ENCODE measurements at places on chromosomes 6 and 20. TPM values are rescaled to one million over a fixed set of nuclear protein-coding genes. Genes with fewer than 3 reads are reported as not detected.

GRCh38 chr6:106128981-106129781, 43.0 kb downstream of the PRDM1 start:
- DNase-seq: no peak

DNA sequence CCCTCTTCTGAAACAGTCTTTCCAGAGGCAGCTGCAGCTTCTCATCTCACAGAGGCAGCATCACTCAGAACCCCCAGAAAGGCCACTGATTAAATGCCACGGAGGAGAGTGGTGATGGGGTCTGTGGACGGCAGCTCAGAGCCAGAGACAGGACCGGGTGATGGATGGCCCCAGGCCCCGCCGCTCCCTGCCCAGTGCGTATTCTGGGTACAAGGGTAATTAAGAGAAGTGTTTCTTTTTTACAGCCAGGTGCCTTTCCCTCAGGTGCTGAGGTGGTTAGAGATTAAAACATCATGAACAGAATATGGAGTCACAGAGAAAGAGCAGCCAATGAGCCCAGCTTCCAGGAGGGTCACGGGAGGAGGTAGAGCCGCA, 434.5 kb downstream of the PREX1 start:
- DNase-seq: no peak

DNA sequence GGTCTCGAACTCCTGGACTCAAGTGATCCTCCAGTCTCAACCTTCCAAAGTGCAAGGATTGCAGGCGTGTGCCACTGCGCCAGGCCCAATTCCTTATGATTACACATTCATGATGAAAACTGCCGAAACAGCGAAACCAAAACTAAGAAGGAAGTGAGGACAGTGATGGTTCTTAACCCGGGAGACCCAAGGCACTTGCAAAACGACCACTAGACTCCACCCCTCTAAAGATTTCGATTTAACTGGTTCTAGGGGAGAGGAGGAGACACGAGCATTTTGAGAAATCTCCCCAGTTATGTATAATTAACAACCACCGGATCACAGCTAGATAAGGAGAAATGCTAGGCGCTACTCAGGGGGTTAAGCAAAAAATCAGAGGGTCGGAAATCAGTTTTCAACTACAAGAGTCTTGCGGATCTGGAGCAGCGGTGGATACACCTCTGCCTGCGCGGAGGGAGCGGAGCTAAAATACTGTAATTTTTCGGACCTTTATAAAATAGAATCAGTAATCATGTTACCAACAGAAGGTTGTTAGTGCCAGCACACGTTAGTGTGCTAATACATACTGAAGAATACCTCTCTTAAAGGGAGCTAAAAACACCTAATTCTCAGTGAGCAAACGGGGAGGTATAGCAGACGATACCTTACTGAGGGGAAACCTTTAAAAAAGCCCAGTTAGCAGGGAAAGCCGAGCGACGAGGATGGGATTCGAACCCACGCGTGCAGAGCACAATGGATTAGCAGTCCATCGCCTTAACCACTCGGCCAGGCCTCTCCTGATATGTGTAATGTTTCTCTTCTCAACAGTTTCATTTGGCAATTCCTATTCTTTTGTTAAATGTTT, 60.0 kb upstream of the BTN3A2 start:
- peak; percentile 74 for DNase-seq

Gene PTCHD4
- total RNA-seq: 0.74 TPM

Gene BPIFA2
- total RNA-seq: not detected

DNA sequence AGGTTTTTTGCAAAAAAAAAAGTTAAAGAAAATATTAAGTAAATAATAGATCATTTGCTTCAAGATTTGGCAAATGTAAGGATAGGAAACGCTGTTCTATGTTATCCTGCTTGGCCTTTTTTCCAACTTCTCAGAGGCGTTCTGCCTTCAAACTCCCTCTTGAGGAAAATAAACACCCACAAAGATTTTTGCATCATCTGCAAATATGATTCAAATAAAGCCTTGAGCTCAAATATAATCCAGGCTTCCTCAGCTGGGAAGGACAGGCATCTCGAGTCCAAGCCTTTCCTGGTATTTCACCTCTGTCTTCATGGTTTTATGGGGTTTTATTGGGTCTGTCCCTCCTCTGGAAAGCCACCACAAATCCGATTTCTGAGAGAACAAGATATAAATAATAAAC, 67.7 kb upstream of the PTPN1 start:
- DNase-seq: no peak

DNA sequence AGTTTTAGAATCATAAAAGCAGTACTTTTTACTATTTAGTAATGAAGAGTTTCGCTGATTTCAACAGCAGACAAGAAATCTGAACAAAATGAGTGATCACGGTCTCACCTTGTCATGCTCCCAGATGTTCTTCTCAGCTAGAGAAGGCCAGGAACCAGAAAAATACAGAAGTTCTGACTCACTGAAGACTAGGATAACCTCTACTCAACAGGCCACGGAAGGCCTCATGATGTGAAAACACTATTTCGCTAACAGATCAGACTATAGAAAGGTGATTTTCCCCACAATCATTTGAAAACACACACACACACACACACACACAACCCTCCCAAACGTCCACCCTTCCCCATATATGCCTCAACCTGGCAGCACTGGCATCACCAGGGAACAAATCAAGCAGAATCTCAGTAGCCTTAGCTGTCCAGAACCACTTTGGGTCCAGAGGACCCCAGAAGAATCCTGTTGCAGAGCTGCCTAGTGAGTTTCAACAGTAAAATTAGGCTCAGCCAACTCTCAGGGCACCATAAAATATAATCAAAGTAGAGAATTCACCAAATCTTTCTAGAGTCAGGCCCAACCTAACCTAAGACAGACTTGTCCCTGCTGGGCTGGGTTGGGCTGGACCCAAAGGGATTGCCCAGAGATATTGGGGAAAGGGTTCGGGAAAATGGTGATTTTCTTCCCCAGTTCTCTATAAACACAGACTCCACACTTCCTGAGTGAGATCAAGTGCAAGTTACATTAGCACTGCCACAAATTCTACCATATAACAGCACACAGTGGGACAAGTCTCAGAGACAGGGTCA, 7.9 kb downstream of the EXOC2 start:
- no peak for DNase-seq

DNA sequence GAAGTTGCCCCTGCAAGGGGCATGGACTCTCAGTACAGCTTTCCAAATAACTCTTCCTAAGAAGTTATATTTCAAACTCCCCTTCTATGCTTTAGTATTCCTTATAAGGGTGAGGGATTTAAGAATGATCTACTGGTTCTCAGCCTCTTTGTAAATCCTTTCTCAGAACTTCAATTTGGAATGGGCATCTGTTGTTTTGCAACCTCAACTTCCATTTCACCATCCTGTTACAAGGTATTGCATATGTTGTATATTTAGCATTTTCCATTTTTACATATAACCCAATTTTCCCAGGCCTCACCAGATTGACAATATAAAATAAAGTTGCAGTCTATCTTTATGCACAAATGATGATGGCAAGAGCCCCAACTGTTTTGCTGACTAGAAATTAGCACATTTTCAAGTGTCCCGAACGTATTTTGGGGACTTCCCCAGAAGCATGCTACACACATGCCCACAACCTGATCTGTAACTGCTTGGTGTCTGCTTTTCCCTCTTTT, 154.9 kb upstream of the CARMIL1 start:
- no peak for DNase-seq

GRCh38 chr6:133432021-133432989, 191.1 kb downstream of the EYA4 start:
- no peak for DNase-seq

Gene C20orf202
- 0.24 TPM for total RNA-seq

DNA sequence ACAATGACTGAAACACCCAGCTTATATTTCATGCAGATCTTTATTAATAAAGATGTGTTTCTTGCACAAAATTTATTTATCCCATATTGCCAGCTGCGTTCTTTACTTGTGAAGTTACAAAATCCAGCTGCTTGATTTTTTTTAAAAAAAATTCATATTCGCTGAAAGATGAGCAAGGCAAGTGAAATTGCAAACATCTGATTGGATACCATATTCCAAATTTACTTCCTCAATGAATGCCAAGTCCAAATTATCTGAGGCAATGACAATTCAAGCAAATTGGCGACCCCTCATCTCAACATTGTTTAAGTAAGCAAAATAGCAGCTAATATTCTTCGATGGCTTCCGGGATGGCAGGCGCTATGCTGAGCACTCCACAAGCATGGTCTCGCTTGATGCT, 37.7 kb downstream of the ZFP64 start:
- no peak for DNase-seq

GRCh38 chr6:137313928-137314855, 95.0 kb upstream of the IFNGR1 start:
- peak; percentile 80 for DNase-seq

Gene DAAM2
- 14.7 TPM for total RNA-seq

DNA sequence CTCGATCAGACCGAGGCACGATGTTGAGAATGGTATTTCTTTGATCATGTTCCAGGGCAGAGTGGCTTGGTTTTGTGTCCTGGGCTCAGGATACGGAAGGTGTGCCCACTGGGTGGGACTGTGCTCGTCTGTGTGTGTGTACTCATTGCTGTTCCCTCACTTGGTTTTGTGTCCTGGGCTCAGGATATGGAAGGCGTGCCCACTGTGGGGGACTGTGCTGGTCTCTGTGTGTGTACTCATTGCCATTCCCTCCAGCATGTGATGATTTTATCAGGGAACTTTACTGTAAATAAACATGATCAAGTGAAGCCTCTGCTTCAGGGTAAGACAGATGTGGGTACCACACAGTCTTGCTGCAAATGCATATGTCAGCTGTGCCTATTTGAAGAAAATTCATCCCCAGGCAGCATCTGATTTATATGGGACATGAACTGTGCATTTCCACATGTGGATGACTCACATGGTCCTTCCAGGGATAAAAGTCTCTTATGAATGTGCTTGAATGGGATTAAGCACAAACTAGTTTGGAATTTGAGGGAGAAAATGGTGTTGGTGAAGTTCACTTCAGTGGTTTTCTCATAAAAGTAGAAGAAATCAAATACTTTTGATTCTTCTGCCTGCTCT, 274.3 kb downstream of the QKI start:
- DNase-seq: no peak

DNA sequence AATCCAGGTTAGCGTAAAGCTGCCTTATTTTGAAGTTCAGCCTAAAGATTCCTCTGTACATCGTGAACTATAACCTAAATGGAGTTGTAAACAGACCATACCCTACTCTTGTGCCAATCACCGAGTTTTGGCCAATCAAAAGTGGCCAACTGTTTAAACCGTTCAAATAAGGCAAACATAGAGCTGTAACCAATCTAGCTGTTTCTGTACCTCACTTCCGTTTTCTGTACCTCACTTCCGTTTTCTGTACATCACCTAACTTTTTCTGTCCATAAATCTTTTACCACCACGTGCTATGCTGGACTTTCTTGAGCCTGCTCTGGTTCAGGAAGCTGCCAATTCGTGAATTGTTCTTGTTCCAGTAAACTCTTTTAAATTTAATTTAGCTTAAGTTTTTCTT, 39.7 kb downstream of the LBP start:
- DNase-seq: no peak

DNA sequence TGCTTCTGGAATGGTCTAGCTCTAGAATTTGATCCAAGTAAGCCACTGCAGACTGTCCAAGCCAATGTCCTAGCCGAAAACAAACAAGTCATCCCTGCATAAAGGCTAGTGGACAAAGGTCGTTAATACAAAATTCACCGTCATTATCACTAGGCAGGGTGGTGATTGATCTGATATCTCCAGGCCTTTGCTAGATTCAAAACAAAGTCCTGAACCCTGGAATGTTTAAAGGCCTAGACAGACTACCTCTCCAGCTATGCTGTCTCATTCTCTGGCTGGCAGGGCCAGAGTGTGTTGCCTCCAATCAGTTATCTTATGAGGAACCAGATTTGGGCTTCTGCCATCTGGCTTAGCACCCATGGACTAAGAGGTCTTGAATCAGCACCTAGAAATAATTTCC, 38.3 kb downstream of the MAP7 start:
- DNase-seq: peak; percentile 39
